AG09309 (cell line): ENCODE measurements at places on chromosomes 5 and 9.

- no peak for DNase-seq
These were observed 125.6 kb upstream of the ZNF608 start for GRCh38 chr5:124872086-124872485.

- no peak for DNase-seq
These were observed 752.9 kb downstream of the CDH18 start for GRCh38 chr5:19235101-19235584.

GRCh38 chr5:54388409-54388808, 67.1 kb upstream of the HSPB3 start:
- DNase-seq: no peak

- DNase-seq: no peak
These were observed 127.7 kb upstream of the BASP1 start for GRCh38 chr5:17089690-17090089.

- no peak for DNase-seq
These were observed 224.3 kb downstream of the AUH start for GRCh38 chr9:91137391-91137790.

- no peak for DNase-seq
These were observed 80.1 kb upstream of the TNFAIP8 start for GRCh38 chr5:119275601-119276173.

DNA sequence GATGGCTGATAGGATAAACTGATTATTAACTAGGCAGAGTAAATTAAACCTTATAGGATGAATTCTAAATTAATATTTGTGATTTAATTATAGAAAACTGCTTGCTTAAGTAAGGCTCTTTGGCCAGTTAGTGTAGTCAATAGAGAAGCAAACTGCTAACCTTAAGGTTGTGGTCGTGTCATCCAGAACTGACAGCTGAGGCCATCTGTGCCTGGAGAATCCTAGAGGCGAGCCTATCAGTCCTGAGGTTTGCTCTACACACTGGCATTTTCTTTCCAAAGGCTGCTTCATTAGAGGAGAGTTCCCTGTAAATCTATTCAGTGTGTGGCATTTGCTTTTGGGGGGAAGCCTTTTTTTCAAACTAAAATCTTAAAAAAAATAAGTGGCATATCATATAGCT, 169.2 kb downstream of the MEF2C start:
- DNase-seq: no peak

- no peak for DNase-seq
These were observed 350.4 kb downstream of the CDH10 start for GRCh38 chr5:24294333-24294732.

GRCh38 chr9:27089706-27090105, 19.3 kb upstream of the TEK start:
- no peak for DNase-seq

DNA sequence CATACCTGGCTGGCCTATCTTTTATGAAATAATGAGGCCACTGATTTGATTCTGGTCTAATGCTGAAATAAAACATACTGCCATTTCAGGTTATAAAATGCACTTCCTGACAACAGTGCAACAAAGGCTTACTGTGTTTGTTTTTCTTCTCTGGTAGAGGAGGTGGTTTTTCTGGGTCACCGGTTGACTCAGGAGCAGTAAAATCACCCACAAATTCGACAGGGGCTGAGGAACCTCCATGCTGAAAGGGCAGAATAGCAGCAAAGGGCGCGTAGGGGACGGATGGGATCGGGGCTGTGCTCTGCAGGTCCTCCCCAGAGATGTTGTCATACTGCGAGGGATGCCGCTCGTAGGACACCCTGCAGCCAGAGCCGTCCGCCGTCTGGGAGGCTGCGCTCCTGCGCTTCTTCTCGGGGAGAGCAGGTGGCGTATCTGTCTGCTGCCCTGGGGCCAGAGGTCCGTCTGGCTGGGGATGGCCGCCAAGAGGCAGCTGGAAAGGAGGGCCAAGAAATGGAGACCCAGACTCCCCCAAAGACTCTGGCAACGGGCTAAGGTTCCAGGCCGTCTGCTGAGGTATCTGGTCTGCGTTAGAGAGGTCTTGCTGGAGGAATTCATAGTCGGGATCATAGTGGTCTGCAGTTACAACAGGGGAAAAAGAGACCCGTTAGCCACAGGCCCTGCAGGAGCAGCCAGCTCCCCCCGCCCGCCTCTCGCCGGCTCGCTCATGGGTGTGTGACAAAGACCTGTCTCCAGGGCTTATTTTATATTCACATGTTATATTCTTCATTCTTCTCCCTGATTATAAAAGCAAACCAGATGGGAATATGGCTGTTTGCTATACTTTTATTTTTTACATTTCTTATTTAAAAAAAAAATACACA, 80.7 kb downstream of the PRRT1B start:
- no peak for DNase-seq

GRCh38 chr9:91346644-91347043, 15.1 kb downstream of the AUH start:
- no peak for DNase-seq

DNA sequence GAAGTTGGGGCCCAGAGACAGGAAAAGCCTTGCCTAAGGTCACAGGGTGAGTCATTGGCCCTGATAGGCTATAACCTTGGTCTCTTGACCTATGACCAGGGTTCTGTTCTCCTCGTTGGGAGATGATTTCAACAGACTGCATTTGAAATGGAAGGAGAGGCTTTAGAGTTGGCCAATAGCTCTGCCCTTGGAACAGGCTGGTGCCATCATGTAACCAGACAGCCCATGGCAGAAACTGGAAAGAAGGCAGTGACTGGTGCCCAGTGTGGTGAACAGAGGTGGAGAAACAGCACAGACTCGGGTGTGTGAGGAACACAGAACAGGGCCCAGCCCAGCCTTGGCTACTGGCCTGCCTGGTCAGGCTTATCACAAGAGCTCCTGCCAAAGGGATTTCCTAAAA, 109.8 kb upstream of the SLC25A48 start:
- DNase-seq: no peak

DNA sequence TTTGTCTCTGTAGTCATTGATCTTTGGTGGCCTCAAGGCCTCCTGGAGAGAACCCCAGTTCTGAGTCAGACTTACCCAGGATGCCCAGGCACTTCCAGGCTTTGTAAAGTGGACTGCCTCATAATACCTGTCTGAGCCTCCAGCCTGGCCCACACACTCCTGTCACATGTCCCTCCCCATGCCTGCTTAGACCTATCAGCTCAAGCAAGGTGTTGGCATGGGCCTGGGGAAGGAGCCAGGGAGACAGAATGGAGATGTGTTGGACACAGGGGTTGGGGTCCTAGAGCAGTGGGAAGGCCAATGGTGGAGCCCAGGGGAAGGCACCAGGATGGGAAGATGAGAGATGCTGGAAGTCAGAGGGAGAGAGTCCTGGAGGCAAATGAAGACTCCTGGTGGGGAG, 136.2 kb downstream of the CFAP90 start:
- no peak for DNase-seq

DNA sequence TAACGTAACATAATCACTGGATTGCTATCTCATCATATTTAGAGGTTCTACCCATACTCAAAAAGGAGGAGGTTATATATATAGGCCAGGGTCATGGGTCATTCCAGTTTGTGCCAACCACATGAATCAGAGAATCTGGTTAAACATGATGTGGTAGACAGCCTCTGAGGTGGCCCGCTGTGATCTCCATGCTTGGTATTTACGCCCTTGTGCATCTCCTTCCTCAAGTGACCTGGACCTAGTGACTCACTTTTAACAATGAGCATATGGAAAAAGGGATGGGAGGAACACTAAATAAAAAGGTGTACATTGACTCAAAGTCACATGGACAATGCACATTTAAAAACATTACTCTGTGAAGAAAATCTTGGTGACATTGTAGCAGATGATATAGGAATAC, 77.7 kb upstream of the CTNND2 start:
- no peak for DNase-seq

DNA sequence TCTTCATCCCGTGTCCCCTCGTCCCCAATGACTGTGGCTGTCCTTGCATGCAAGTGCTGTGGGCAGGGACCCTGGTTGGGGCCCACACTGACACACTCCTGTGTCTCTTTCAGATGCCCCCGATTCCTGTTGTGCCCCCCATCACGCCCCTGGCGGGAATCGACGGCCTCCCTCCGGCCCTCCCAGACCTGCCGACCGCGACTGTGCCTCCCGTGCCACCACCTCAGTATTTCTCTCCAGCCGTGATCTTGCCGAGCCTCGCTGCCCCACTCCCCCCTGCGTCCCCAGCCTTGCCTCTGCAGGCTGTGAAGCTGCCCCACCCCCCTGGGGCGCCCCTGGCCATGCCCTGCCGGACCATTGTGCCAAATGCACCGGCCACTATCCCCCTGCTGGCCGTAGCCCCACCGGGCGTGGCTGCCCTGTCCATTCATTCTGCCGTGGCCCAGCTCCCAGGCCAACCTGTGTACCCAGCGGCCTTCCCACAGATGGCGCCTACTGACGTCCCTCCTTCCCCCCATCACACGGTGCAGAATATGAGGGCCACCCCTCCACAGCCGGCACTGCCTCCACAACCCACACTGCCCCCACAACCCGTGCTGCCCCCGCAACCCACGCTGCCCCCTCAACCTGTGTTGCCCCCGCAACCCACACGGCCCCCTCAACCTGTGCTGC, 75.0 kb downstream of the WNK2 start:
- no peak for DNase-seq

DNA sequence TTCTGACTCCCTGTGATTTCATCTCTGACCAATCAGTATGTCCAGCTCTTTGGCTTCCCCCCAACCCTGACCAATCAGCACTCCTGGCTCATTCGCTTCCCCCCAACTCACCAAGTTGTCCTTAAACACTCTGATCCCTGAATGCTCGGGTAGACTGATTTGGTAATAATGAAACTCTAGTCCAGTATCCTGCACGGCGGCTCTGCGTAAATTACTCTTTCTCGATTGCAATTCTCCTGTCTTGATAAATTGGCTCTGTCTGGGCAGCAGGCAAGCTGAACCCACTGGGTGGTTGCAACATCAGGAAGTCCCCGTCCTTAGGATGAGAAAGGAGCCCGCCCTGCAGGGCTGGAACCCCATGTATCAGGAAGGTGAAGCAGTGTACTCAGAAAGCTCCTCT, 10.4 kb downstream of the FCN2 start:
- DNase-seq: no peak

- peak; percentile 63 for DNase-seq
These were observed 281.3 kb downstream of the ARRDC3 start for GRCh38 chr5:91101600-91102379.

DNA sequence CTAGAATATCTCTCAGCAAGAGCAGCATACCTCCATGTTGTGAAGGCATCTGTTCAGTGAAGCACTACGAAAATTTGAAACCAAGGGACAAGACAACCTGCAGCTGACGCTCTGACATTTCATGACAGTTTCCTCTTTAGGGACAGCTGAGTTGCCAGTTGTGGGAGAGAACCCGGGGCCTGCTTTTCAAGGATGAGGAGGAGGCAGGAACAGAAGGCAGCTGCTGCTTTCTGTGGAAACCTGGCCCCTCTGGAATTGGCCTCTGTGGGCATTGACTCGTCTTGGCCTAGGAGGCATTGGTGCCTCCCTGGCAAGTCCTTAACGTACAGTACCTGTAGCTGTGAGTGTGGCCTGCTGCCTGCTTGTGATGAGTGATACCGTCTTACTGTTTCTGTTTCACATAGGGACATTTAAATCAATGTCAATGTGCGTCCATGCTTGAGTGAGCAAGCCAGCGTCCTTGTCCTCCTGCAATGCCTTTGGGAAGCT, 21.6 kb downstream of the SLC46A2 start:
- no peak for DNase-seq

GRCh38 chr9:128175726-128176125, 15.6 kb downstream of the CIZ1 start:
- no peak for DNase-seq

DNA sequence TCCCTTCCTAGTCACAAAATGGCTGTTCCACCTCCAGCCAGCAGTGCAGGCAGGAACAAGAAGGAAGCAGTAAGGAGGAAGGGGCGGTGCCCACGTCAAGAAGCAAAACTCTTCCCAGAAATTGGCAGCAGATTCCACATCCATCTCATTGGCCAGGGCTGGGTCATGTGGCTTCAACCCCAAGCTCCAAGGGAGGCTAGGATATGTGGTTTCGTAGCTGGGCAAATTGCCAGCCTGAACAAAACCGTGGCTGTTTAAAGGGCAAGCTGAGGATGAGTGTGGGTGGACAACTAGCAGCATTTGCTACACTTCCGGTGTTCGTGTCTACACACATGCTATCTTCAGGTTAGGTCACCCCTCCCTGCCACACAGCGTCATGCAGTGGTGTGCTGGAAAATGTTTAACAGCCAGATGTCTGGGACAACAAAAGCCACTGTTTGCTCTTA, 92.1 kb upstream of the MAP1B start:
- DNase-seq: no peak

DNA sequence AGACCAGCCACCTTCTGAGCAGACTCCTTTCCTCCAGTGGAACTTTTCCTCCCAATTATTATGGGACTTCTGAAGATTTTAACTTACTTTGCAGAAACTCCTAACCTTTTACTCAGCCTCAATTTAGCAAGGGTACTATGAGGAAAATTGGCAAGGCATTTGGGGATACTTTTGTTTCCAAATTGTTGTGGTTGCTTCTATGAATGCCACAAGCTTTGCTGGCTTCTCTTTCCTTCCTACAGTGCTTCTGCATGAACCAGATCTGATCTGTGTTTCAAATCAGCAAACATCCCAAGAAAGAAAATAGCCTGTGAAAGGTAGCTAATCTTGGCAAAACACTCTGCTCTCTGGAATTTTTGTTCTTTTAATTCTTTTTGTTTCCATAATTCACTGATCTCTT, 57.3 kb upstream of the TAF11L2 start:
- DNase-seq: peak; percentile 29

- DNase-seq: no peak
These were observed 52.5 kb upstream of the GGTA1 start for GRCh38 chr9:121551985-121552753.

DNA sequence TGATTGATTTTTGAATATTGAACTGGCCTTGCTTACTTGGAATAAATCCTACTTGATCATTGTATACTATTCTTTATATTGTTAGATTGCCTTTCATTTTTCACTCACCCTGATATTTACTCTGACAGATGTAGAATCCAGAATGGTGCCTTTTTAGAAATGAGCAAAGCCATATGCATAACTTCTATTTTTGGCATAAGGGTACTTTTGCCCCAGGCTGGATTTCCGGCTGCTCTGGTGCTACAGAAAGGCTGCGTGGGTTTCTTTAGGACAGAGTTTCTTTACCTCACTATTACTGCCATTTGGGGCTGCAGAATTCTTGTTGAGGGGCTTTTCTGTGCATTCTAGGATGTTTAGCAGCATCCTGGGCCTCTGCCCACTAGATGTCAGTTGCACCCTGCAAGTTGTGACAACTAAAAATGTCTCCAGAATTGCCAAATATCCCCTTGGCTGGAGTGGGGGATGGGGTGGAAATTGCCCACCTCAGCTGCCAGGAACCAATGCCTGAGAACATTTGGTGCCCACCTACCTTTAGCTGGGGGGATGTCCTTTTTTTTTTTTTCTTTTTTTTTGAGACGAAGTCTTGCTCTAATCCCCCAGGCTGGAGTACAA, 50.1 kb downstream of the SLC36A1 start:
- no peak for DNase-seq

GRCh38 chr9:34254141-34254913, 74.7 kb downstream of the KIF24 start:
- DNase-seq: peak; percentile 49

DNA sequence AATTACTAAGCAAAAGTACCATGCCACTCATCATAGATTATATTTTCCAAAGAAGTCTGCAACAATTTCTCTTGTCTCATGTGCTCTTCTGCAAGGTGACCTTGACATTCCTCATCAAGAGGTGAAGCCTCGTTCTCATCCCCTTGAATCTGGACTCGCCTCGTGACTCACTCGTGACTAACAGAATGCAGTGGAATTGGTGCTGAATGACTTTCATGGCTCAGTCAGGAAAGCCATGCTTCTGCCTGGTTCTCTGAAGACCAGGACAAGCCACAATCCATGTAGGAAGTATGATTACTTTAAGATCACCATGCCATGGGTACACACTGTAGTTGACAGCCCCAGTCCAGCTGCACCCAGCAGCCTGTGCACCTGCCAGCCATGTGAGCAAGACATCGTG, 335.8 kb downstream of the GADD45G start:
- DNase-seq: no peak
